Fibroblast of gingiva (primary cell): ENCODE measurements at places on chromosomes 3 and 15.

DNA sequence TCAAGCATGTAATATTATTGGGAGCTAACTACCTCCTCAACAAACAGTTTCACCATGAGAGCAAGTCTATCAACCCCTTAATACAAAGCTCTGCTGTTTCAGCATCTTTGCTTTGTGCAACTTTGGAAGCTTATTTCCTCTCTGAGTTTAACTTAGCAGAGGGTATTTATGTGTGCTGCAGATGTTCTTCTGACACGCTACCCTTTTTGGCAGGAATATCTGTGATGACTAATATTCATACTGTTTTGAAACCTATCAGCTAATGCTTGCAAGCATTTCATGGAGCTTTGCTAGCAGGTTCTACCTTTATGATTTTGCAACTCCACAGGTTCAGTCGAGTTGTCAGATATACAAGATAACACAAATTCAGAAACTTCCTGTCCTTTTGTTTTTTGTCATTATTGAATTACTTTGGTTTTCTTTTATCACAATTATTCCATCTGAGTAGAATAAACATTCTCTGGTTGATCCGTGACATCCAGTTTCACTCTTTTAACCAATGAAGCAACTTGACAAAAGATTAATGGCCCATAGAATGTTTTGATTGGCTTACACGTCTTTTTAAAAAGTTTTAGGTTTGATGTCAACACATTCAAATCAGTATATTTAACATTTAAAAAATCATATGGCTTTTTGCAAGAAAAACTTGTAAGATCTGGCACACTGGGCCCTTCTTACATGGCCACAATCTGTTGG, 1.7 kb upstream of the SLC9A9 start:
- DNase-seq = peak; percentile 92

DNA sequence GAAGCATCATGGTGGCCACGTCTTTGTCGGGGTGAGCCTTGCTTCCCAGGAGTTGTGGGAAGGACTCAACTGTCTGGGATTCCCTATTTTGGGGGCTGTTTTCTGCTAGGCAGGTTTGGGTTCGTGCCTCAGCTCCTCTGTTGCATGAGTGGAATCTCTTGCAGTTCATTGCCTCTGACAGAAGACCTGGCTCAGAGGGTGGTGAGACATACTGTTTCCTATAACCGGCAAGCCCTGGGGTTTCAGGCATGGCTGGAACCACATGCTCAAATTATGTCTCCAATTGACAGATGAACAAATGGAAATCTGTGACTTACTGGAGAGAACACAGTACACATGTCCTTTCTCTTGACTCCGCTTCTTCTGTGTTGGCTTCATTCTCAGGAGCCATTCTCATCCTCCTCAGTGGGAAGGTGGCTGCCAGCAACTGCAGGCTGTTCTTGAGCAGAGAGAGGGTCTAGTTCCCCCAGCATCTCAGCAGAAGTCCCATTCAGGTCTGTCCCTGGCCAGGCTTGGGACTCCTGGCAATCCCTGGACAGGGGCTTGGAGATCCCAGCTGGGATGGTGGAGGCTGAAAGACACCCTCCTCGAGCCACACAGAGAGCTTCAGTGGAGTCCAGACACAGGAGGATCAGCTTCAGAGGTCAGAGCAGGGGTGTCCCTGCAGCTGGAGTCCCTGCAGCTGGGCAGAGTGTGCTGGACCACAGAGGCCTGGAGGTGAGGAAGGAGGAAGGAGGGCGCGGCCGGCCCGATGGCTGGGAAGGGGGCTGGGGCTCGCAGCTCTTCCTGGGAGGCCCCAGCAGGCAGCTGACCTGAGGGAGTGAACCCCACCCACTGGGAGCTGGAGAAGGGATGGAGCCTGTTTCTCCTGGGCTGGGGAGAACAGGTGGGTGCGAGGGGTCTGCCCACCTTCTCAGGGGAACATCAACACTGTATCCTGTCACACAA, 97.6 kb downstream of the LSM3 start:
- no peak for DNase-seq

DNA sequence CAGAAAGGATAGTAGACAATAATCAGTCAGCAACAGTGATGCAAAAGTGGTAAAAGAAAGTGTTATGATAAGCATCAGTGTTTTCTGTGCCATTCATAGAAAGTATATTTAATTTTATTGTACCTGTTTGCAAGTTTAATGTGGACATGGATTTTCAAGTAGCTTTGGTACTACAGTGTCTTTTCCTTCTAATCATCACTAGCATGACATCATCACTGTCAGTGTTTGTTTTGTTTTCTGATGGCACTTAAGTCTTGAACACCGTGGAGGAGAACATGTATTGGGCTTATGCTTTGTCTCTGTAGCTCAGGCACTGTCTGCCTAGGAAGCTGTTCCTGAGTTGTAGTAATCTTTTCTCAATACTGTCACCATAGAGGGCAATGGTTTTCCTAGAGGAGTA, 41.9 kb downstream of the SETD5 start:
- DNase-seq = no peak

- no peak for DNase-seq
Observed at GRCh38 chr15:66771351-66771650, 69.3 kb downstream of the SMAD6 start.

- DNase-seq = no peak
Observed at GRCh38 chr3:43861635-43862034, 170.9 kb downstream of the ABHD5 start.

DNA sequence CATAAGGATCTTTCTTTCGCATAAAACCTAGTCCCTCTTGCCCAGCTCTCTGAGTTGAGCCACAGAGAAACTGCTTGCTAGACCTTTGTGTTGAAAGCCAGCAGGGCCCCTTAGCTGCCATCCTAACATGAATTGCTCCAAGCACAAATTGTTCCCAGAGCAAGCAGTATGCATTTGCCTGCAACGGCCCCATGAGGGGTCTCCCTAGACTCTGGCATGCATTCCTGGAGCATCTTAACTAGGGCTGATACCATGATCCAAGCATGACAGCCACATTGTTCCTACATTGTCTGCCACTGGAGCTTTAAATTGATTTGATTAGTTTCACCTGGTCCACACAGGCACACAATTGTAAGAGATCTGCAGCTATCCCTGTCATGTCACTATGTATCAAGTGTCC, 428.1 kb downstream of the TAFA4 start:
- DNase-seq = no peak

- no peak for DNase-seq
Observed at GRCh38 chr3:153456833-153457545, 295.0 kb downstream of the RAP2B start.

DNA sequence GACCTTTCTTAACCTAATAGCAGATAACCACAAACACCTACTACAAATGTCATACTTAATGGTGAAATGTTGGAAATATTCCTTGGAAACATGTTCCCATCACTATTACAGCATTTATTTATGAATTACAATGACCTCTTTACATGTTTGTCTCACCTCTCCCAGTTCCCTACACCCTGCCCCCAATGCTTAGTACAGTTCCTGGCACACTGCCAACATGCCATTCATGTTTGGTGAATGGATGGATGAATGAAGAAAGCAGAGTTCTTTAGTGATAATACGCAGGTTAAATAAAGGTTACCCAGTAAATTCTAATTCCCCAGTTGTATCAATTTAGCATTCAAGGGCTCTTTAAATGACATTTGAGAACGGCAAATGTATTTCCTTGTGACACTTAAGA, 259.9 kb upstream of the ATP11B start:
- no peak for DNase-seq

GRCh38 chr15:48358229-48359152, 27.3 kb downstream of the DUT start:
- peak; percentile 70 for DNase-seq

- DNase-seq = no peak
Observed at GRCh38 chr3:188339410-188340295, 185.7 kb downstream of the LPP start.

DNA sequence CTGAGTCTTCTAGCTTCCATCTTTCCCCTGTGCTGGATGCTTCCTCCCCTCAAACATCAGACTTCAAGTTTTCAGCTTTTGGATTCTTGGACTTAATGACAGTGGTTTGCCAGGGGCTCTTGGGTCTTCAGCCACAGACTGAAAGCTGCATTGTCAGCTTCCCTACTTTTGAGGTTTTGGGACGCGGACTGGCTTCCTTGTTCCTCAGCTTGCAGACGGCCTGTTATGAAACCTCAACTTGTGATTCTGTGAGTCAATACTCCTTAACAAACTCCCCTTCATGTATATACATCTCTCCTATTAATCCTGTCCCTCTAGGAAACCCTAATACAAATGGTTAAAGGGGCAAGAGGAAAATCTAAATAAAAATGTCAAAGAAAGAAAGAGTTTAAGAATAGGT, 100.1 kb downstream of the ABI3BP start:
- DNase-seq = no peak

DNA sequence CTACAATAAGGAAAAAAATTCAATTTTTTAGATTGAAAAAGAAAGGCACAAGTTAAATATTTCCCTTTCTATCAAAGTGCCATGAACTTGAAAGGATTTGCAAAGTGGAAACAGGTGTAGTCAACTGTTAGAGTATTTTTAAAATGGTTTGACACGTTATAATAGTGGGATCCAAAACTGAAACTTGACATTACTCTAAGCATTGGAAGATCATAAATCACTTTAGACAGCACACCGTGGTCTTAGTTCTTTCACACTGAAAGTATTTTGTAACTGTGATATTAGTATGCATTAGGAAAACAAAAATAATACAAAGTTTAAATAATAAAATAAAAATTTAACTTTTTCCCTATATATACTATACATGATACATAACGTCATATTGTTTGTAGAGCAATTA, 933.1 kb downstream of the EPHA3 start:
- no peak for DNase-seq
